H4 (cell line): ENCODE measurements at places on chromosomes 1 and 21.

DNA sequence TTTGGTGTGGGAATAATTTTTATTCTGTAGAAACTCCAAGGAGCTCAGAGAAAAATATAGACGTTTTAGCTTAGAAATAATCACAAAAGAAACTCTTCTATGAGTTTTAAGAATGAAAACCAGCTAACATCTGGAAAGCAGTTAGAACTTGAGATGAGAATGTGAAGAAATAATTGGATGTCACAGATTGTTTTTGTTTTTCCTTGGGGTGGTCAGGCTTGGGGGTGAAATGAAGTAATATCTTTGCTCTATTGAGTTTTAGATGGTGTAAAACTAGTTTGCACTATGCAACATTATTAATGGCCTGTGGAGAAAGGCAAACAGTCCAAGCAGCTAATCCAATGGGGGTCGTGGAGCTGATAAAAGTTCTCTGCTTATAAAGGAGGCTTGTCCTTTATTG lies 101.2 kb downstream of the FMN2 start:
- no peak for DNase-seq

- DNase-seq, result no peak
Measured at GRCh38 chr1:7398982-7399381, 372.1 kb upstream of the VAMP3 start.

DNA sequence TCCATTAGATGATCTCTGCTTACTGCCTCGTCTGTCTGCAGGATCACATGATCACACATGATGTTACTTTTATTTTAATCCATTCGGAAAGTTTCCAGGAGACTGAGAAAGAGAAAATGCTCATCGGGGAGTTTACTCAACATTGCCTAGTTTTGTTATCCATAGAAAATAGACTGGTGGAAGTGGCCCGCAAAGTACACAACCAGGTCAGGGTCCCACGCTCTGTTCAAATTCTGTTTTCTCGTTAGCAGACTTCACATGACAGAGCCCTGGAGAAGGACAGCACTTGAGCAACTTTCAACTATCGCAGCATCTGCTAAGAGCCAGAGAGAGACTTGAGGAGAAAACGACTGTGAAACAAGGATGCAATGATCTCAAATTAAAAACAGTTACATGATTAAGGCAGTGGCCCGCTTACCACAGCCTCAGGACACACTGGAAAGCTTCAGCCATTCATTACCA lies 44.2 kb downstream of the ADAMTS1 start:
- no peak for DNase-seq

DNA sequence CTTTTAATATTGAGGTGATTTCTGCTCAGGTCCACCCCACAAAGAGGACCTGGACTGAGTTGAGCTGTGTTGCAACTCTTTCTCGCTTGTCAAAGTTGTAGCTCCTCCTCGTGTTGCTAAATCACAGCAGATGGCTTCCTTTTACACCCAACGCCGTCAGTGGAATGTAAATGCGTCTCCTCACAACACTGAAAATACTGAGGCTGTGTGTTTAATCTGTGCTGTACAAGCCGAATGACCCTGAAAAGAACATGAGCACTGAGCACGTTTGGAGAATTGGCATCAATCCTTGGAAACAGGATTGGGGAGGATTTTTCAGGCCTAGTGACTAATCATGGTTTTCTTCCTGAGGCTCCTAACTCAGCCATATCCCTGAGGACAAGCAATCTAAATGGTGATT lies 196.0 kb downstream of the CRB1 start:
- no peak for DNase-seq

- DNase-seq, result no peak
Measured at GRCh38 chr1:221869779-221870178, 127.9 kb upstream of the DUSP10 start.

DNA sequence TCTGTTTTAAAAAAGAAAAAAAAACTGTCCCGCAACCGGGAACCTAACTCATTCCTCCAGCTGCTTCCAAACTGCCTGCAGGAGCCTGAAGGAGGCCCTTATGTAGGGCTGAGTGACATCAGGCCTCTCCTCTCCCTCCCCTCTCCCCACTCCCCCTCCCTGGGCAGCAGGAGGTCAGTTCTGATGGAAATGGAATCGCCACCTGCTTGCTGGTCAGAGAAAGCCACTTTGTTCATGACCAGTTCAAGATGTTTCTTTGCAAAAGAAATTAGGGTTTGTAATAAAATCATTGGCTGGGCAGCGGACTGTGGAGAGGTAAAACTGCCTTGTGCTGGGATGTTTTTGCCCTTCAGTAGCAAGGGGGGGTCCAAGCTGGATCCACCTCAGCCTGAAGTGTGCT lies at the start of gene MAP1LC3C:
Gene MAP1LC3C (minus strand): TSS at position 73 of the 400 bp plus-strand sequence. CDS start 90 bp downstream, outside the sequence.
- no peak for DNase-seq

GRCh38 chr1:42825036-42825851 lies 8.0 kb upstream of the SVBP start:
- DNase-seq, result no peak

GRCh38 chr1:33050221-33051076 lies 13.8 kb upstream of the AK2 start:
- DNase-seq, result peak; percentile 49

- no peak for DNase-seq
Measured at GRCh38 chr1:85137660-85138059, 63.2 kb downstream of the SYDE2 start.

DNA sequence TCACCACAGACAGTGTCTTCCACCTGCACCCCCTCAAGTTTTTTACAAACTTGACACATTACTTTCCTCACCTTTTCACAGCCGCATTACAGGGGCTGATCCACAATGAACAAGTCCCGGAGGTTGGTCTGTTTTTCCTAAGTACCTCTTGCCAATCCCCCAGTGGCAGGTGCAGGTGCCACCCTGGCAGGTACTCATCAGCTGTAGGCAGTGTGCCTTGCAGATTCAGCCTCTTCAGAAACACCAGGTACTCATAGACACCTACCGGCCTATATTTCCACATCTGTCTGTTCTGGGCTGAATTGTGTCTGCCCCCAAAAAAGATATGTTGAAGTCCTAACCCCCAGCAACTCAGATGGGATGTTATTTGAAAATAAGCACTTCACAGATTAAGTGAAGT lies 81.4 kb upstream of the CNIH3 start:
- DNase-seq, result no peak
